IMR-90 (cell line): ENCODE measurements at places on chromosomes 16 and 17.

DNA sequence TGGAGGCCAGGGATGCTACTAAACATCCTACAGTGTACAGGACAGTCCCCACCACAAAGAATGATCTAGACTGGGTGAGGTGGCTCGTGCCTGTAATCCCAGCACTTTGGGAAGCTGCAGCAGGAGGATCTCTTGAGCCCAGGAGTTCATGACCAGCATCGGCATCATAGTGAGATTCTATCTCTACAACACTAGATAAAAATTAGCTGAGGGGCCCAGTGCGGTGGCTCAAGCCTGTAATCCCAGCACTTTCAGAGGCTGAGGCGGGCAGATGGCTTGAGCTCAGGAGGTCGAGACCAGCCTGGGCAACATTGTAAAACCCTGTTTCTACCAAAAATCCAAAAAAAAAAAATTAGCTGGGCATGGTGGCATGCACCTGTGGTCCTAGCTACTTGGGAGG, 5.4 kb upstream of the ZNF500 start:
- DNase-seq = no peak

DNA sequence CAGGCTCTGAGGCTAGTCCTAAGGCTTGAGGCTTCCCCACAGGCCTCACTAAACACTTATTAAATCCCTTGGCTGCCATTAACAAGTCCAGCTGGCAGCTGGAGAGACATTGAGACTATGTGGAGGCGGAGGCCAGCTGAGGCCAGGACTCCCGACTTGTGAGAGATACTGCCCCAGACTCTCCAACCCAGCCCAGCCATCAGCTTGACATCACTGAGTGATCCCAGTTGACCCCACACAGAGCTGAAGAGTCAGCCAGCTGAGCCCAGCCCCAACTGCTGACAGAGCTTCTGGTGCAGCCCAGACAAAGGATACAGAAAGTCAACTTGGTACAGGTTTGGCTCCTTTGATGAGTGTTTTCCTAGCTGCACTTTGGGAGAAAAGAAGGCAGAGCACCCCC, 343.1 kb downstream of the C16orf95 start:
- DNase-seq = no peak

DNA sequence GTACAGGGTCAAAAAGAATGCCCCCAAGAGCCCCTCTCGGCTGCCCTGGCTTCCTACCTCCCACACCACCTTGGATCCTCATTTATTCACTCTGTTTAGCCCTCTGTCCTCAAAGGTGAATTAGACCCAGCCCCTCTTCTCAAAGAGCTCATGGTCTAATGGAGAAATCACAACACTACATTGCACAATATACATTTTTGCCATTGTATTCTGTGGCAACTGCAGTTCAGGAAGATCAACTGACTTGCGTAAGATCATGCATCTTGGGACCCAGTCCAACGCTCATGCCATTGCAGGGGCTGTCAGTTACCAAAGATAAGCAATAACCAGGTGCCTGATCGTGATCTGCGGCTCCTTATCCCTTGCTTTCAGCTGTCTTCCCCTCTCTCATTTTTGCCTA, 1.4 kb downstream of the KRT38 start:
- DNase-seq = peak; percentile 44

- DNase-seq = peak; percentile 84
Measured at GRCh38 chr16:80540516-80541305, at the start of gene DYNLRB2. Gene DYNLRB2 (plus strand): TSS chr16:80540993. CDS start chr16:80541077, 84 bp downstream.

DNA sequence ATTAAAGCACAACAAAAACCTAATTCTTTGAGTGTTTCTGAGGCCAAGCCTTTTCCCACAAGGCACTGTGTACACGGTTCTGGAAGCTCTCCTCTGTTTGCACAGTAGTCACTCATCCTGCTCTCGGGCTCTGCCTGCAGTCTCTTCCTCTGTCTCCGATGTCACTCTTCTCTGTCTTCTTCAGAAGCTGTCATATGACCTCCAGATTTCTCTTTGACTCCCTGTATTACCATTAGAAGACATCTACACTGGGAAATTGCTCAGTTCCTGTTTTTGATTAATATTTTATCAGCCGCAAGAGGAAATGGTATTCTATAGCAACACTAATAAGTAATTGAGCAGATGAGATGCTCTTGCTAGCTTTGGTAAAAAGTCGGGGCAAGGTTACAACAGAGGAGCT, 422.9 kb downstream of the WWOX start:
- no peak for DNase-seq

DNA sequence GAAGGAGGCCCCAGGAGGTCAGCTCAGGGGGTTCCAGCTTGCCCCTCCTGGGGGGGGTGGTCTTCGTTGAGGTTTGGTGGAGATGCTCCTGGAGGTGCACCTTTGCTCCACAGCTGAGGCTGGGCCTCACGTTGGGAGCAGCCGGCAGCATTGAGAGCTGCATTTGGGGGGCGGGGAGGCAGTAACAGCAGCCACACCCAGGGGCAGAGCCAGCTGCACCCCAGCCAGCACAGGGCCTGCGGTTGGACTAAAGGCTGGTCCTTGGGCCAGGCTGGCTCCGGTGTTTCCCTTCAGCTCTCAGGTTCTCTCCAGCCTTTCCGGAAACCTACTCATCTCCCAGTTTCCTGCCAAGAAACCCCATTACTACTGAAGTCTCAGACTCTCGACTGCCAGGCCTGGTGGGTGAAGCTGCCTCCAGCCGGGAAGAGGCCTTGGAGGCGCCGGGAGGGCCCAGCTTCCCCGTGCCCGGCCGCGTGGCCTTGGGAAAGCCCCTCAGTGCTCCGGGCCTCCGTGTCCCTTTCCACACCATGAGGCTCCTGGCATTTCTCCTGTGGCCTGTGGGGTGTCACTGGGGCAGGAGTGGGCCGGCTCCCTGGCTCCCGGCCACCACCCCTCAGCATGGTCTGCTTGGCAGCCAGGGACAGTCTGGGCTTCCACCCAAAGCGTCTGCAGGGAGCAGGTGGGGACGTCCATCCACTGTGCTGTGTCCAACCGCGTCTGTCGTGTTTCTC, 14.0 kb upstream of the BAIAP2 start:
- peak; percentile 34 for DNase-seq
